ENCODE measurements at places on chromosomes 1 and 21.

GRCh38 chr1:186499571-186499970 is 38.7 kb upstream of the PDC start:
- no peak for DNase-seq

GRCh38 chr1:119687434-119688079 is 24.2 kb upstream of the PHGDH start:
- no peak for DNase-seq

GRCh38 chr1:58888833-58889232 is 105.0 kb upstream of the JUN start:
- no peak for DNase-seq

DNA sequence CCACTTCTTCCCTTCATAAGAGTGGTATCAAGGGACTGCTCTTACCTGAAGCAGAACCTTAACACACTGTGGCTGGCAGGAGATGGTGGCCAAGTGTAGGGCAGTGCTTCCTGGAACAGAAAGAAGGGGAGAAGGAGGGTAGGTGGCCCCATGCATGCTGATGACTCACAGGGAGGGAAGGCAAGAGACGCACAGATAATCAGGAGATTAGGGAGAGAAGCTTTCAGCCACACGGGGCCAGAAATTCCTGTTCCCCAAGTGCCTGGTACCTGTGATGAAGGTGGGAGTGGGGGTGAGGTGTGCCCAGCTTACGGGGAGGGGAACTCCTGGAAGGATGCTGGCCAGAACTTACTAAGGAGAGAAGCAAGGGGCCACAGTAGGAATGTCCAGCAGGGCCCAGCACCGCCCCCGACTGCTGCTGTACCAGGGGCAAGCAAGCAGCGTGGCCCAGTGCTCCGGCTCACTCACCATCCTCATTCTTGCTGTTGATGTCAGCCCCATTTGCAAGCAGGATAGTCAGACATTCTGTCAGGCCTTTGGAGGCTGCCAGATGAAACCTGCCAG is 7.7 kb downstream of the ANKRD35 start:
- DNase-seq, result no peak

GRCh38 chr1:31523769-31524168 is 52.5 kb upstream of the TINAGL1 start:
- DNase-seq, result no peak

DNA sequence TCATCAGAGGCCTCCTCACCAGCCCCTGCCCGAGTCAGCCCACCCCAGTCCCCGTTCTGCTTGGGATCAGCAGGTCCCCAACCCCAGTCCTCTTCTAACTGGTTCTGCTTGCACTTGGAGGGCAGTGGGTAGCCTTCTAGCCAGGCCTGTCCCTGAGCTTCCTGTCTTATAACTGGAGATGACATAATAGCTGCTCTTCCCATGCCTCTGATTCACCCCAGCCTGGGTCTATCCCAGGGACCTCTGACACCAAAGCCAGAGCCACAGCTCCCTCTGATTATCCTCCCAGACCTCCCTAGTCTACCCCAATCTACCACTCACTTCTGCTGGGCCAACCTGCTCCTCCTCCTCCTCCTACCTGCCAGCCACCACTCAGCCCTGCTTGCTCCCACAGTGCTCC is 31.4 kb downstream of the IQGAP3 start:
- no peak for DNase-seq

DNA sequence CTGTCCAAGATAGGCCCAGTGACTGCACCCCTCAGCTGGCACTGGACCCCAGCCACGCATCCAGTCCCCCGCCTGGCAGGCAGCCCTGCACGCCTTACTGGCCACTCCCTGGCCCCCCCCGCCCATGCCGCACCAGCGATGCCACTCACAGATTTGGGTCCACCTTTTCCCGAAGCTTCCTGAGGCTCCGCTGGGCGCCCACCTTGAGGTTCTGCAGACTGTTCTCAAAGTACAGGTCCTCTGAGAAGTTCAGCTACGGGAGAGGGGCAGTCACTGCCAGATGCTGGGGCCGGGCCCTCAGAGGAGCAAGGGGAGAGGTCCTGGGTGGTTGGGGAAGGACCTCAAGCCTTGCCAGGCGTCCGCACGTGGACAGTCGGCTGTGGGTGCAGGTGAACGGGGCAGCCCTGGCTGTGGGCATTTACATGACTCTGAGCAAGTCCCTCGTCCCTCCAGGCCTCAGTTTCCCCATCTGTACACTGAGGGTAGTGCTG is 8.1 kb downstream of the PRXL2B start:
- no peak for DNase-seq

- DNase-seq, result no peak
Observed at GRCh38 chr1:116911779-116912469, 2.2 kb downstream of the PTGFRN start.

- DNase-seq, result no peak
Observed at GRCh38 chr1:220455559-220455958, 72.4 kb upstream of the MARK1 start.

DNA sequence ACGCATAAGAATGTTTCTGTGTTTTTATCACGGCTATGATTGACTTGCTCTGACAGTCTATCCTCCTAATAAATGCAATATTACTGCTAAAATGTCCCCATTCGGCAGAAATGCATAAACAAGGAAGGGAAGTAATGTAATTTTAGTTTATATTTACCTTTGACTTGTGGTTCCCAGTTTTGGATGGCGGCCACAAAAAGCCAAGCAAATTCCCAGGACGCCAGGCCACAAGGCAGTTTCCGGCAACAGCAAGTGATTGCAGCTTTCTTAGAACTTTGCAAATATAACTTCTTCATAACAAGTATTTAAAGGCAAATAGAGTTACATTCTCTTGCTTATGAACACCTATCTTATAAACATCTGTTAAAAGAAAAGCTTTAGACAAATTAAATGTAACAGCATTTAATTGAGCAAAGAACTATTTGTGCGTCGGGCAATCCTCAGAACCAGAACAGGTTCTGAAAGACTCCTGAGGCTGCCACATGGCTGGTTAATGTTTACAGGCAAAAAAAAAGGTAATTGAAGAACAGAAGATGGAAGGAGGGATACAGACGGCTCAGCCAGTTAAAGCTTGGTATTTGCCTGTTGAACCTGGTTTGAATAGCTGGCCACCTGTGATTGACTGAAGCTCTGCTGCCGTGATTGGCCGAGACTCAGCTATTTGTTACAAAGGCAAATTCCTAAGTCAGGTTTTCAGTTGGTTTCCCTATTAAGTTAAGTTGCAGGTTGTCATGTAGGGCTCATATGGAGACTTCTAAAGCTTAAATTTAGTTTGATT is 80.8 kb downstream of the C21orf91 start:
- DNase-seq, result no peak

DNA sequence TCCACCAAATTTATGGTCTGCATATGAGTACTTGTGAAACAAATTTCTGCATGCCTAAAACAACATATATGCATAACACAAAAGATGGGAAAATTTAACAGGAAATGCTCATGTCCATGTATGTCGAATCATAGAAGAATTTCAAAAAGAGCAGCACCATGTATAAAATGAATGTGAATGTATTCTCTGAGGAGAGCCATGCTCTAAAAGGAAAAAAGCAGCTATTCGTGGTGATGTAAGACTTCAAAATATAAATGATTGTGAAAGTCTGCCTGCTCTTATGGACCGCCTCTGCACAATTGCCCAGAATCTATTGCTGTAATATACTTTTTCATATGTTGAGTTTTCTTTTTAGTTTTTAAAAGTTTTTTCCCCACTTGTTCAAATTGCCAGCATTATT is 66.8 kb downstream of the EPB41 start:
- DNase-seq, result no peak

DNA sequence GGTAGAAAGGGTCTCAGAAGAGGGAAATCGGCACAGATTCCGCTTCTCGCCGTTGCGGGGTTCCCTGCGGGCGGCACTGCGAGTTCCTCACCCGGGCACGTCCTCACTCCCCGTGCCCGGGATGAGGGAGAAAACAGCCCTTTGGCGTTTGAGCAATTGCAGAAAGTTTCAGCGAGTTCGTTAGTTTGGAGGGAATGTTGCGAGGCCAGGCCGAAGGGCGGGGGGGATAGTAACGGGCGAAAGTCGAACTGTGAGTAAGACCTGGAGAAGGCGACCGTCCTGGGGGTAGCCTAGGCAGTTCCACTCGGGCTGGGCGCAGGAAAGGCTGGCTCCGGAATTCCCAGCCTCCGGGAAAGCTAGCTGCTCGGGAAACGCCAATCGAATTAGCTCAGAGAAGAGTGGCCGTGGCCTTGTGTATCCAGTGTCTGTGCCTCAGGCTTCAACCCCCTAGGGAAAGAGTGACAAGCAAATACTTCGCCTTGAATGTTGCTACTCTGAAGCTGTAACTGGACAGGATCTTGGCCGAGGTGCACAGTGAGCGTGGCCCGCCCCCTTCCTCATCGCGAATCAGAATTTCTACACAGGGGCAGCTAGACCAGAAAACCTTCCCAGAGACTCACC is 787 bp downstream of the PTGFR start:
- no peak for DNase-seq

DNA sequence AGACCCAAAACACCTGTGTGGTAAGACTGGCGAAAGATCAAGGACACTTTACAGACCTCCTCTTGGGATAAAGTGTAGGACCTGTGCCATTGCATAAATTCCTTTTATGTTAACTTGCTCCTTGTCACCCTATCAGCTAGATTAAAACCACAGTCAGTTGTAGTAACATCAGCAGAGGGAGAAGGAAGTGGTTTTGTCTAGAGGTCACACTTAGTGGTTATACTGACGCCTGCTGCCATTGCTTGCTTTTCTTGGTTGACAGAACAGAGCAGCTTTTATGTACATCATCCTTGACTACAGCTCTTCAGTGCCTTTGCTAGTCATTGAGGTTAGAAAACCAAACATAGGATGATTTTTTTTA is 101.4 kb downstream of the PBX1 start:
- DNase-seq, result no peak

GRCh38 chr1:221794935-221795334 is 53.0 kb upstream of the DUSP10 start:
- DNase-seq, result no peak

GRCh38 chr21:35561116-35561515 is 499.2 kb downstream of the SETD4 start:
- DNase-seq, result no peak

- DNase-seq, result no peak
Observed at GRCh38 chr1:172286629-172287076, 133.8 kb upstream of the C1orf105 start.

DNA sequence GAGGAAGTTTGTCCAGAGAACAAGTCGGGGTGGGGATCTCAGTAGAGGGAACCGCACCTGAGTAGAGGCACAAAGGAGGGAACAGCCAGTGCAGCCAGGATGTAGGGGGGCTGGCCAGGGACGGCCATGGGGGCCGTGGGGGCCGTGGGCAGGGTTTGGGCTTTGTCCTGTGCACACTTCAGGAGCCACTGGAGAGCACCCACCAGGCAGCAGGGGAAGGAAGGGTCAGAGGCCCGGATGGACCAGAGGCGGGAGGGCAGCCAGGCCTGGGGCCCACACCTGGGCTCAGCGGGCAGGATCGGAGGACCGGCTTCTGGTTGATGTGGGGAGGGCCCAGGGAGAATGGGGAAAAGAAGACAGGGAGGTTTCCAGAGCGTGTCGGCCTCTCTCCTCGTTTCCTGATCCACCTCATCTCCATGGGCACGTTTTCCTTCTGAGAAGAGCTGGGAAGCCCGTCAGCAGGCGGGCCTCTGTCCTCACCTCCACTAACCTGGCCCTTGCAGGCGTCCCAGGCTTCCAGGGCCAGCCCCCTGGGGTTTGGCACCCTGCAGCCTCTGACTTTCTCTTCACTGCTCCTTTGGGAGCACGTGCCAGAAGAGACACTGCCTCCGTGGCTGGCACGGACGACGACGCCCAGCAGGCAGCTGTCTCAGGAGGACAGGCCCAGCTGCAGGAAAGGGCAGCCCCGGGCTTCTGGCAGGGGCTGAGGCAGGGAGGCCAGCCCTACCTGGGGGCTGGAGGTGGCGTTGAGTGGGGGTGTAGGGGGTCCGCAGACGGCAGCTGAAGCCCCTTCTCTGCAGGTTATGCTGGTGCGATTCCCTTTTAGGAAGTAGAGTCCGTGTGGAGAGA is 16.8 kb upstream of the PDXK start:
- no peak for DNase-seq

GRCh38 chr1:231750296-231750695 is 123.7 kb downstream of the DISC1 start:
- no peak for DNase-seq

Measured in activated CD8-positive, alpha-beta memory T cell treated with anti-CD3 and anti-CD28 coated beads for 48 hours (primary cell).